ENCODE measurements at places on chromosomes 4 and X.

DNA sequence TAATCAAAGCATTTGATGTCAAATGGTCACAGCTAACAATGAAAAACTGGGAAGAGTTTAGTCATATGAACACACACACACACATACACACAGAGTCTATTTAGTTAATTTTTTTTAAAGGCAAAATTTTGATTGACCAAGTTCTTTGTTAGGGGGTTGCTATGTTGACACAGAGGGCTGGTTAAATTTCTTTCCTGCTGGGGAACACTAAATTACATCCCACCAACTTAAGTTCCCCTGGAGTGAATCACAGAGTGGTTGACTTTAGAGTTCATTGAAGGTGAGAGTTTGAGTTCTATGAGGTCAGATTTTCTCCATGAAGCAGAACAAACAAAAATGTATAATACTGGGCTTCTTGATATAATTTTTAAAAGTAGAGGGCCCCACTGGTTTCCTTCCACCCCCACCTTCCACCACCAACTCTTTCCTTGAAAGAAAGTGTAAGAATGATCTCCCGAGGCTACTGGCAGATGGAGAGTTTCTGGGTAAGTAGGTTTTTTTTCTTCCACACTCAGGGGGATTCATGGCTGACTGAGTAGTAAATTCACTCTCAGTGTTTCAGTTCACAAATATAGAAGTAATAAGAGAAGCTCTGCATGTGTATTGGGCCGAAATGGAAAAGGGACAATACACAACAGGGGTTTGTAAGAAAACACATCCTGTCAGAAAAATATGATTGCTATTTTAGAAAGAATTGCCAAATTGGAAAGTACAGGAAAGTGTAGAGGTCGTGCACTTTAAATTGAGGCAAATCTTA is 917.0 kb upstream of the LCORL start:
- DNase-seq, result no peak

GRCh38 chrX:104047171-104047570 is 7.4 kb downstream of the H2BW2 start:
- DNase-seq, result no peak

- no peak for DNase-seq
Observed at GRCh38 chr4:113106108-113106507, 56.7 kb downstream of the ANK2 start.

GRCh38 chr4:146059865-146060264 is 115.7 kb upstream of the LSM6 start:
- no peak for DNase-seq

DNA sequence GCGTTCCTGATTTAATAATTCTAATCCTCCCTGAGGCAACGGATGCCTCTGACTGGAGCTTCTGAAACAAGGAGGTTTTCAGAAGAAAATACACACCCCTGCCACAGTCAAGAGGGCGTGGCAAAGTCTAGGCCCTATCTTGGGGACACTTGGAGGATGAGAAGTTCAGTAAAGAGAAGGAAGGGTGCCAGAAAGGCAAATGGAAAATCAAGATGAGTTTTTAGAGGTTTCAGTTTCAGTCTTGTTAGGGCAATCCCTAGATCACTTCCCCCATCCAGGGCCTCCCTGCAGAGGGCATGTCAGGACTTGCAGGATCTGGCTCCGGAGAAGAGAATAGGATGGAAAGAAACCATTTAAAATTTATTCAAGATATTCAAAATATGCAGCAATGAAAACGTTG is 28.5 kb upstream of the FGF2 start:
- DNase-seq, result peak; percentile 54

- DNase-seq, result no peak
Observed at GRCh38 chr4:23332313-23332712, 557.5 kb downstream of the PPARGC1A start.

DNA sequence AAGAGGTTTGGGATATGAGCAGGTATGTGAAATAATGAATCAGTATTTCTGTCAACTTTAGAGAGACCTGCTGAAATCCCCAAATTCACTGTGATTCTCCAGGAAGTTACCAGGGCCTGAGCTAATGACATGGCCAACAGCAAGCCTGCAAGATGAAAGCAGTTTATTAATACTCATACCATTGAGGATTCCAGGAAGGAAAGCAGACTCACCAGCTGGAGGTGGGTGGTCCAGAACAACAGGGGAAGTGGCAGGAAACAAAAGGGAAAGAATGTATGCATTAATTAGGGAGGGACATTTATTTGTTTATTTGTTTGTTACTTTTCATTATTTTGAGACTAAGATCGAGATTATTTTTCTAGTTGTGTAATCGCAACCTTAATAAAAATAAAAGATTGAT is 196.6 kb upstream of the AGA start:
- no peak for DNase-seq

DNA sequence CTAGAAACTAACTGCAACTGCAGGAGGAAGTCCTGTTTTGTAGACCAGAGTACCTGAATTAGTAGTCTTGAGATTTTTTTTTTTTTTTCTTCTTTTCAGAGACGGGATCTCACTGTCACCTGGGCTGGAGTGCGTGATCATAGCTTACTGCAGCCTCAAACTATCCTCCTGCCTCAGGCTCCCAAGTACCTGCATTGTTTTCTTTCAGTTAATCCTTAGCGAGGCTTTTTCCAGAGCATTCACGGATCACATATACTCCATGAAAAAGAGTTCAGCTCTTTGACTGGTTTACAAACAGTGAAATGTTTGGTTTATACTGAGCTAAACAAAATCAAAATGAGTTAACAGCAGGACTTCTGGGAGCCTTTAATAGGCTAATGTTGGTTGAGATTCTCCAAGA is 45.8 kb downstream of the KLHL15 start:
- DNase-seq, result no peak
